ENCODE measurements at places on chromosomes 6 and 20.
A peak's percentile ranks its signal among the peaks of the same experiment; 100 is the strongest.

GRCh38 chr20:49965781-49966305 is 16.9 kb upstream of the SNAI1 start:
- DNase-seq, result no peak

GRCh38 chr6:166490671-166491500 is 95.6 kb downstream of the RAMACL start:
- no peak for DNase-seq

GRCh38 chr6:79441192-79441591 is 96.0 kb downstream of the LCA5 start:
- DNase-seq, result no peak

DNA sequence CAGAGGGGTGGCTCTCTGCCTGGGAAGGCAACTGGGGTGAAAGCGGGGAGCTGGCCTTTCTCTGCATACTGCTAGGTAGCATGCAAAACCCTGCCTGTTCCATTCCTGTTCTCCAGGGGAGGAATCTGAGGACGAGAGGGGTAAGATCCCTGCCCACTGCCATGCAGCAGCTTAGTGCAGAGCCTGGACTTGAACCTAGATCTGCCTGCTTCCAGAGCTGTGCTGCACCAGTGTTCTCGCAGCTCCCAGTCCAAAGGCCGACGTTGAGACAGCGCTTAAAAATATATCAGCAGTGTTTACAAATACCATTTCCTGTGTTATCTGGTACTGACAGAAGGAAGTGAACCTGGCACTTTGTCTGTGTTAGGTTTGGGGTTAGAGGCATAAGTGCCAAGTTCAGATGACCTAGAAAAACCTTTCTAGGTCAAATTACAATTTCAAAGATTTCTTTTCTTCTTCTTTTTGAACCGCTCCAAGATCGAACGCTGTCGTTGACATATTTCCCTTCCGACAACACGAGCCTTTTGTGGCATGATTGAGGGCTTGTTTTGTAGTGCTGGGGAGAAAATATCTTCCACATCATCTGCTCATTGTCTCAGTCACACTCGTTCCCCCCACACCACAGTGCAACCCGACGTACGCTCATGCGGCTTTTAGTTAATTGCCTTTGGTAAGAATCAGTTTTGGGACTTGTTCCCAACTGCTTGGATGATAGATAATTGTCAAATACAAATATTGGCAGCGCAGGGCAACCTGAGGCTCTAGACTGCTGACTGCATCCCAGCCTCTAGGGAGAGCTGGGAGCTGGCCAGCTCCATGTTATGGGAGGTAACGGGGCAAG is 44.6 kb downstream of the TOX2 start:
- DNase-seq, result no peak

DNA sequence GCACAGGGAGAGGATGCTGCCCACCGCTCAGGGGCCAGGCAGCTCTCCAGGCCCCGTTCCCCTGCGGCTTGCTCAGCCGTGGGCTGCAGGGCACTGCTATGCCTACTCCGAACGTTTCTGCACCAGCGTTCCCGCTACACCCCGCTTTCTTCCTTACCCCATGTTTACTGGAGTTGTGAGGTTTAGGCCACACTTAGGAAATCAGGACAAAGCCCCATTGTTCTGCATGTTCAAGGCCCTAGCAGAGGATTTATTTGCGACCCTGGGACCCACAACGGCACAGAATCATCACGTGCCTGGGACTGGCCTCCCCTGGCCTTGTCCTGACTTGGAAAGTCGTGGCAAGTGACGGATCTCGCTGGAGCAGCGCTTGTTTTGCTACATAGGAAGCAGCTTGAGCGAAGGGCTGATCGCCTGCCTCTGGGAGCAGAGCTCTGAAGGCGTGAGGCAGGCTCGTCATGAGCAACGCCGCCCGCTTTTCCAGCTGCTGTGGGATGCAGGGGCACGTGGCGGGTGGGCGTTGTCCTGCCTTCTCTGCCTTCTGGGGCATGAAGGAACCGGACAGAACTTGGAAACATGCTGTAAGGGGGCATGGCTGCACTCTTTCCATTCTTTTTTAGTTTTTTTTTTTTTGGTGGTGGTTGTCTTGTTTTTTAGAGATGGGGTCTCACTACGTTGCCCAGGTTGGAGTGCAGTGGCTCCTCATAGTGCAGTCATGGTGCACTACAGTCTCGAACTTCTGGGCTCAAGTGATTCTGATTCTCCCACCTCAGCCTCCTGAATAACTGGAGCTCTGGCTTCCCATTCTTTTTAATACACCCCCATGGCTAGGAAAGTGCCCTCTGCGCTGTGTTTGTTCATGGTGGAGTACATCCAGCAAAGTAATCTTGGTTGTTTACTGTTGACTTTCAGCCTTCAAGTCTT is 14.6 kb upstream of the TMEM181 start:
- DNase-seq, result no peak

DNA sequence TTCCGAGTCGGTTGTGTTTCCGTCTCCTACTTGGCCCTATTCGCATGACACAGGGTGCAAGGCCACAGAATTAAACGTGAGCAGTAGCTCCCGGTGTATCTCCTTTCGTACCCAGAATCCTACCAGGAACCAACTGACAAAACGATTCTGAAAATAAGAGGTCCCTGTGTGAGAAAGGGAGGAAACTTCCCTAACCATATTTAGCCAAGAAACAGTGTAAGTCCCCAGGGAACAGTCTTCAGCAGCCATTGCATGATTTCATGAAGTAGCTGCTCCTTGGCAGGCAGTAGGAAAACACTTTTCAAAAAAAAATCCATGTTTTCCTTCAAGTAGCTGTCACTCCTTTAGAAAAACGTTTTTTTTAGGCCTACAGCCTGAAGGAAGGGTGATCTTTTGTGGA is 46.9 kb downstream of the PDE10A start:
- no peak for DNase-seq

- no peak for DNase-seq
Observed at GRCh38 chr6:89254569-89254968, 37.4 kb upstream of the GABRR1 start.

- DNase-seq, result no peak
Observed at GRCh38 chr6:132369526-132369925, 31.7 kb downstream of the MOXD1 start.

GRCh38 chr6:210104-210456 is 82.2 kb upstream of the DUSP22 start:
- no peak for DNase-seq

DNA sequence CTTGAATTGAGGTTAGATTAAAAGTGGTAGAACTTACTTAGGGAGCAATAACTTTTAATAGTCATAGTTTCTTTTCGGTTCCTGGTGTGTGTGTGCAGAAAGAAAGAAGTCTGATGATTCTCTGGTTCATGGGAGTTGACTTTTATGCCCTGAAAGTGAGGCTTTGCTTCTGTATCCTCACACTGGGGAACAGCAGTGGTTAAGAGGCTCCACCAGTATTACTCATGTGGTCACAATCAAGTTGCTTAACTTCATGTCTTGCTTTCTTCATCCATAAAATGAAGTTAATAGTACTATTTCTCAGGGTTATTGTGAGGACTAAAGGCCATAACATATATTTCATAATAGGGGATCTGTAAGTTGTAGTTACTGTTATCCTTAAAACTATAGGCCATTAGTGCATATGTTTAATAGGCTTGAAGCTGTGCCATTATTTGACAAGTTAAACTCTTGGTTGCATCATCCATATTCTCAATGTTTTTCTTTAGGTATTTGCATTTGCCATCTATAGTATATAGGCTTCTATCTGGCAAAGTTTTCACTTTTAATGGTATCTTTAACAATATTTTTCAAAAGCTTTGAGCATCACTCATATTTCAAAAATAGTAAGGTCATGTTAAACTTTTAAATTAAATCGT is 262.4 kb downstream of the PLCB1 start:
- no peak for DNase-seq

- no peak for DNase-seq
Observed at GRCh38 chr6:53044071-53044470, 21.1 kb upstream of the FBXO9 start.

GRCh38 chr6:139108378-139108777 is 26.5 kb upstream of the HECA start:
- DNase-seq, result no peak

DNA sequence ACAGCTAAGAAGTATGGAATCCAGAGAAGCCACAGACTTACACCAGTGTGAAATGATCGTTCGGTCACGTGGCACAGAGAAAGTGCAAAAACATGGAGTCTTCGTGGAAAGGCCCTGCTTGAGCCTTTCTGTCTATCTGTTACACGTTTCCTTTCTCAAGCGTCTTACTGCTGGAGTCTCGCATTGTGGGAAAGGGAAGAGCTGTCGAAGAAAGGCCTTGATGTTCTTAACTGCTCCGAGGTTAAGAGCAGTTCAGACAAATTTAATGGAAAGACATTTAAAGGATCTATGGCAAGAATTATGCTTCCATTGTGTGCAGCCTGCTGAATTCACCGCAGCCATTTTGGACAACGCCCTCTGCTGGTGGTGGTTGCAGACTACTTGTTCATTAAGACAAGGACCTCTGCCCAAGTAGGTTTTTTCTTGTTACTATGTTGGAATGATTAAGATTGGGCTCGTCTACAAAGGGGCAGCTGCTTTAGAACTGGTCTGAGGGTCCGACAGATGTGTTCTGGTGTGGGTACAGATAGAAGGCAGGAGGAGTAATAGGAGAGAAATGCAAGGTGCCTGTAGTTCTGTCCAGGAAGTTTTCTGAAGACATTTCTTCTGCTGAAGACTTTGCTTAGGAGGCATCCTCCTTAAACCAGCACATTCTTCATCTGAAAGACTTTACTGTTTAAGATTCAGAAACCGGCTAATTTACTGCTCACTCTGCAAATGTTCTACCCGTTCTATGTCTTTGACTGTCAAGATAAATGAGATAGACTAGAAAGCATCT is 24.7 kb upstream of the CCN6 start:
- peak; percentile 66 for DNase-seq

Data from hematopoietic multipotent progenitor cell treated with erythropoietin and hydrocortisone succinate and interleukin-3 and kit ligand, for 15 days (in vitro differentiated cells).